Natural killer cell (primary cell): ENCODE measurements at places on chromosomes 7 and 10. TPM values are rescaled to one million over a fixed set of nuclear protein-coding genes. Genes with fewer than 3 reads are reported as not detected.

GRCh38 chr7:116097365-116098009 is 66.9 kb upstream of the TFEC start:
- no peak for DNase-seq

GRCh38 chr10:80199828-80200227 is 5.5 kb downstream of the ANXA11 start:
- DNase-seq = no peak

The MBL2 gene
- not detected for total RNA-seq

GRCh38 chr7:36667007-36667745 is 57.1 kb downstream of the AOAH start:
- DNase-seq = no peak

The SYCE1 gene
- total RNA-seq = not detected

DNA sequence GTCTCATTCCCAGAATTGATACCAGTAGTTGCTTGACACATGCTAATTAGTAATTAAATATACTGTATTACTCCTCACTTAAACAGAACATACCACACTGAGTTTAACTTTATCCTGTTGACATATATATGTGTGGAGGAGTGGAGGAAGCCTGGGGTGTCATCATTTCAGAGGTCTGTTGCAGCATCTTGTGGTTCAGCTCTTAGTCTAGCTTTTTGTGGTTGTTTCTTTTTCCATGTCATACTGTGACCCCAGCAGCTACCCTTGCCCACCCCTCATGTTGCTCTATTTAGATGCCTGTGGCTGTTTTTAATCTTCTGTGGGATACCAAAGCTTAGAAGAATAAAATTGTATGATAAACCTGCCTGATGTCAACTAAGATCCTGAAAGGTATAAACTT is 875.4 kb downstream of the LRMDA start:
- no peak for DNase-seq

- no peak for DNase-seq
Measured at GRCh38 chr10:73168465-73168803, 515 bp downstream of the FAM149B1 start.

DNA sequence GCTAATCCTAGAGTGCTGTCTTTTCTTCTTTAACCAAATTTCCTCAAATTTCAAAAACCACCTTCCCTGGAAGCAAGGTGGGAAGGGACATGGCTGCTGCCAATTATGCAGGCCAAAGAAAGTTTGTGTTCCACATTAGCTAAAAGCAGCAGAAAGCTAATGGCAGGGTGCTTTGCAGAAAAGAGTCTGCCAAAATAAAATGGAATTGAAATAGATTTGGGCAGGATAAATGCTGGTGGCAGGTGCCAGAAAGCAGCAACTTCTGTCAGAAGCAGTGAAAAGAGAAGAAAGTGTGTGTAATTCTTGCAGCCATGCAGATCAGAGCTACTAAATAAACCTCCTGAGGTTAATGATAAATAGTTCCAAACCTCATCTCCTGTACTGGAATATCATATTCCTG is 275.5 kb downstream of the ABCA13 start:
- DNase-seq = no peak

The EPO gene
- not detected for total RNA-seq

DNA sequence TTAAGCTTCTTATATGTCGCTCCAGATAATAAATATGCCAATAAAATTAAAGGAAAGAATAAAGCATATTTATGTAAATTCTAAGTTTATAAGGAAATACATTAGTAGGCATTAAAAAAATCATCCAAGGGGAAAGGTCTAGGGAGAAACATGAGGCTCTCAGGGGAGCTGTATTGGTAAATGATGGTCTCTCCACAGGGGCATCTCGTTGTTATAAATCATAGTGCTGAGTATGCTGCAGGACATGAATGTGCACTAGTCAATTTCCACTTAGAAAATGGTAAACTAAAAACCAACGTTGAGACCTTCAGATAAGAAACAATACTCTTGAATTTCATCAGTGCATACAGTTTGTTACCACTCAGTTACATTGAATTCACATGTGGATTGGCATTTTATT is 194.0 kb upstream of the AHR start:
- DNase-seq = no peak

The ASZ1 gene
- not detected for total RNA-seq

The RPP38 gene
- total RNA-seq = 7.5 TPM

DNA sequence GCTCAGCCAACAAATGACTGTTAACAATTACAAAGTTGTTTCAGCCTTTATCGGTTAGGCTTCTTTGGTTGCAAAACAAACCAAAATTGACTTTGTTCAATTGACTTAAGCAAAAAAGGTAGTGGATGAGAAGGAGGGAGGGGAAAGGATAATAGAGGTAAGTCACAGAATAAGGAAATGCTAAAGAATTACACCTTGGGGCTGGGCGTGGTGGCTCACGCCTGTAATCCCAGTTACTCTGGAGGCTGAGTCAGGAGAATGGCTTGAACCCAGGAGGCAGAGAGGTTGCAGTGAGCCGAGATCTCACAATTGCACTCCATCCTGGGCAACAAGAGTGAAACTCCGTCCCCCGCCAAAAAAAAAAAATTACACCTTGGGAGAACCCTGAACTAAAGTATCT is 41.4 kb downstream of the AHCYL2 start:
- no peak for DNase-seq

- DNase-seq = no peak
Measured at GRCh38 chr7:134085311-134085710, 41.8 kb upstream of the LRGUK start.

DNA sequence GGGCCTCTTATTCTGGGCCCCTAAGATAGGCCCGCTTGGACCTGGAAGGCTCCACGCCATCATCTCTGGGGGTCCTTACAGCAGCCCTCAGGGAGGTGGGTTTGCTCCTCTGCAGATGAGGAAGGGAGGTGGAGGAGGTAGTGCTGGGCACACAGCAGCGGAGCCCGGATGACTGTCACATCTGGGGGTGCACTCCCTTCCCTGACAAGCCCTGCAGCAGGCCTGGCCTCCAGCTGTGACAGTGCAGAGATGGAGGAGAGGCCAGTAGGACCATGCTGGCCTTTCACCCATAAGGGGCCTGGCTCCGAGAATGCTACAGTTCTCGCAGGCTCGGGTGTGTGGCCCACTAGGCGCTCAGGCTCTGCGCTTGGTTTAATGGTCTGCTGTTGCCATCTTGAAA is 9.2 kb downstream of the GDF2 start:
- no peak for DNase-seq

DNA sequence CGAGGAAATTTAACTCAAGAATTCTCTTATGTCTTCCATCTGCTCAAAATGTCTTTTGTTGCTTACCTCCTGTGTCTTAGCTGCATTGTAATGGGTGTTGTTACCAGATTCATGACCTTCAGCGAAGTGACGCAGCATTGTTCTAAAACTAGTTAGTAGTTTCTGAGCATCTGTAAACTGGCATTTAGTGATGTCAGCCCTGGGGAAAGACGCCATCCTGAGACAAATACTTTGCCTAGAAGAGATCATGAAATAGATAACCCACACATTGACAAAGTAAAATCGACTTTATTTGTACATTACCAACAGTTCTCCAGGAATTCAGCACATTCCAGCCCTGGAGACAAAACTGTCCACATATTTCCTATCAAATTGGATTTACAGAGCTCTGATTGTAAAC is 87.8 kb downstream of the GPAM start:
- DNase-seq = no peak

GRCh38 chr7:80686576-80686975 is 48.1 kb downstream of the CD36 start:
- no peak for DNase-seq

GRCh38 chr7:65325793-65326432 is 47.7 kb upstream of the ZNF92 start:
- no peak for DNase-seq

DNA sequence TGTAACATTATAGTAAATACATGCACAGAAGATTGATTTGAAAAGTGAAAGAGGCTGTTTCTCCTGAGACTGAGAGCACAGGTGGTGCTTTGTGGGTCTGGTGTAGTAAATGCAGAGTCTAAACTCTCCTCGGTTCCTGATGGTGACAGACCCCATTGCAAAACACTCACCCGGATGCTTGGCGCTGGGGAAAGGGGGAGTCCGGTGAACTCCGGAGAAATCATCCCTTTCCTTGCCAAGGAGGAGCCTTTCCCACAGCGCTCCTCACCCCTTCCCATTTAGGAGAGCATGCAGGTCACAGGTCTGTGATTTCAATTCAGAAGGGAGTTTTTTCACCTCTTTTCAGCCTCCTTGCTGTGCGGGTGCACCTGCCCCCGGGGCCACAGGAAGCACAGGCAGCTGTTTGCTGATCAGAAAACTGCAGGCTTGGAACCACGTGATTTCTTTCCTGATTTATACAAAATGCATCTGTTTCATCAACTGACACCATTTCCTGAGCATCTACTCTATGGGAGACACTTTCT is 75.6 kb upstream of the LYZL2 start:
- DNase-seq = peak; percentile 71

DNA sequence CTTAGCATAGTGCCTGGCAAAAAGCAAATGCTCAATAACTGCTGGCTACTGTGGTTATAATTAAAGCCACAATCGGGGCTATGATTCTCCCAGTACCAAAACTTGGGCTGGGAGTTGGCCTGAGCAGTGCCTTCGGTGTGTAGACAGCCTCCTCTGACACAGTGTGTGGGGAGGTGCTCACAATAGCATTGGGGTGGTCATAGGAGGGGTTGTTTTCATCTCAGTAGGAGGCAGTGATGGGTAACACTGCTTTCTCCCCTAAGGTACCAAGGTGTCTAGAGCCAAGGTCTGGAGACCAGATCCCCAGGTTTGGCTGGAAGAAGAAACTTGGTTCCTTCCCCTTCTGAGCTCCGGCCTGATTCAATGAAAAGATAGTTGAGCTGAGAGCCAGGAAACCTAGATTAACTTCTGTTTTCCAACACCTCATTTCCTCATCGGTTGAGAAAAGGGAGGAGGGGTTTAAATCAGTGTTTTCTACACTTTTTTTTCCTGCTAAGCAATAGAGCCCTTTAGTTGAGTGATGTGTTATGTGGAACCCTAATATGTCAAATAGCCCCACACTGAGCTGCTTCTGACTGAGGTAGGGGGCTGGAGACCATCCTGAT is 68.2 kb downstream of the LRMDA start:
- DNase-seq = no peak

GRCh38 chr10:33600381-33600780 is 265.9 kb upstream of the NRP1 start:
- DNase-seq = no peak

- DNase-seq = no peak
Measured at GRCh38 chr10:9305018-9305655, 1250.6 kb downstream of the GATA3 start.

DNA sequence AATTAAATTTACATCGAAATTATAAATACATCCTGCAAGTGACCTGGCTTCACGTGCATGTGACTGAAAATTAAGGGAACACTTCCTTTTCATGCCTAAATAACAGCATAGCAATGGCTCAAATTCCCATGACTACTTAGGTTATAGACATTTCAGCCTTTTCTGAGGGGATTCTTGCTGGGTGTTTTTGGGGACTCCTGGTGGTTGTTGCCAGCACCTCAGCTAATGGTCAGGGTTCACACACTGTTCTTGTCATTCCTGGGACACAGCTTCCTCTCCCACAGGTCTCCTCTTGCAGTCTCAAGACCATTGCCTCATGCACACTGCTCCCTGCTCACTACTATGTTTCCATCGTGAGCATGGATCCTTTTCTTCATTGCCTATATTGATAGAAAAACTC is 148.9 kb upstream of the GLI3 start:
- DNase-seq = no peak

The TMEM140 gene
- total RNA-seq = 81.7 TPM

GRCh38 chr10:109889867-109890266 is 33.4 kb downstream of the XPNPEP1 start:
- DNase-seq = no peak

GRCh38 chr10:119310806-119311205 is 103.4 kb downstream of the GRK5 start:
- DNase-seq = no peak

DNA sequence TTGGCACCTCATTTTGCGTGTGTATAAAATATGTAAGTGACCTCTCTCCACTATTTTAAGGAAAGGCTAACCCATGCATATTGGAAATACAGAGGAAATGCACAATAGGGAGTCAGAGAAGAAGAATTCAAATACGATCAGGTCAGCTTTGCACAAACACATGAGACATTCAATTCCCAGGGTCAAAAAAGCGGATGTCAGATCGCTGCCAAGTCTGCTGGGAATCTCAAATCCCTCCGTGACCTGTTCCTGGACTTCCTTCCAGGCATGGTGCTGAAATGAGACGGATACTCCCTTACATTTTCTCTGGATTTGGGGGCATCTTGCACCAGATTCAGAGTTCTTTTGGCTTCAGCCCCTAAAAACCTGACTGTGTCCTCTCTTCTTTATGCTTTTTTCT is 91.9 kb upstream of the PRKCQ start:
- DNase-seq = no peak

DNA sequence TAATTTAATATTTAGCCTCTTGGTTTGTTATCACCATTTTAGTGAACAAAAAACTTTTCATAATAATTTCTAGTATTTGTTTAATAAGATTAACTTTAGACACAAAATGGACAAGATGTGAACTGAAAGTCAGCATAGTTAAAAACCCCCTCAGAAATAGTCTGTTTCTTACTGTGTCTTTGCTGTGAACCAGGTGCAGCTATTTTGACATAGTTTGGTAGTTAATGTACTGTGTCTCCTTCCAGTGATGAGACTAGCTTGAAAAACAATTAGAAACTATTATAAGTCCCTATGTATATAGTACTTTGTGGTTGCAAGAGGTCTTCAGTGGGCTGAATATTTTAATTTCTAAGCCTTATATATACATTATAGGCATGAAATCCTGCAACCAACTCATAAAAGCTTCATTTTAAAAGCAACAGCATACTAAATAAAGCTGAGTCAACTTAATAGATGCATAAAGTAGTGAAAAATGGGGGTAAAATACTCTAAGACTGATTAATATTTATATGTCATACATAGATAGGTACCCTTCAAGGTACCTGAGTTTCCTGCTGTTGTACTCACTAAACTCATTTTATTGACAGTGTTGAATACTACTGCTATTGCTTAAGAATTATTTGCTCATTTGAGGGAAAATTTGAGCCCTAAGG is 19.2 kb downstream of the DMTF1 start:
- no peak for DNase-seq

GRCh38 chr10:86411281-86411841 is 44.8 kb upstream of the GRID1 start:
- DNase-seq = no peak

DNA sequence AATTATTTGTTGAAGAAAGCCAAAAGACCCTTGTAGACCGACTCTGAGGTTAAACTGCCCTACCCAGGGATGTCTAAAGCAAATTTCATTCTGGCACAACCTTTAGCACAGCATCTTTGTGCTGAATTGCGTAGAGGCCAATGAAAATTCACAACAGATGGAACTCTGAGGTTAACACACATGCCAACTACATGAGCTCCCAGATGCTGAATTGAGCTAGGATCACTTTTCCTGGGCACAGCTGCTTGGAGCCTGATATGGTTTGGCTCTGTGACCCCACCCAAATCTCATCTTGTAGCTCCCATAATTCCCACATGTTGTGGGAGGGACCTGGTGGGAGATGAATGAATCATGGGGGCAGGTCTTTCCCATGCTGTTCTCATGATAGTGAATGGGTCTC is 158.0 kb upstream of the PTN start:
- DNase-seq = no peak
